ENCODE measurements at places on chromosomes 1 and 21. TPM values are rescaled to one million over a fixed set of nuclear protein-coding genes. Genes with fewer than 3 reads are reported as not detected.
A peak's percentile ranks its signal among the peaks of the same experiment; 100 is the strongest.

- no peak for DNase-seq
Measured at GRCh38 chr1:82934074-82934473, 1064.9 kb downstream of the TTLL7 start.

- no peak for DNase-seq
Measured at GRCh38 chr21:19122356-19122755, 718.8 kb upstream of the TMPRSS15 start.

The LYSMD1 gene
- total RNA-seq, result 9.7 TPM

DNA sequence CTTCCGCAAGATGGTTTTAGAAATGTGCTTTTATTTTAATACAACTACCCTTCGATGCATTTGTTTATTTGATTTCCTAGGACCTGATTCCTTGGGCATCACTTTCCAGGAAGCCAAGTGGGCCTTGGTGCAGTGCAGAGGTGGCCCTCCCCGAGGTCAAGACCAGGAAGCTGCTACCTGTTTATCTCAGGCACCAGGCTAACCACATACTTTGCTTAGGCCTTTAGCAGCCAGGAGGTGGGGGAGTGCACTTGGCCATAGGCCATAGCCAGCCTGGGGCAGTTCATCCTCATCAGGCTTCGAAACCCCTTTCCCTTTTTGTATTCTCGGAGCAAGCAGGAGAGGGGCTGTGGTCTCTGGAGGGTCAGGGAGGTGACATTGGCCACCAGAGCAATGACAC lies 45.4 kb downstream of the SMYD2 start:
- DNase-seq, result no peak

DNA sequence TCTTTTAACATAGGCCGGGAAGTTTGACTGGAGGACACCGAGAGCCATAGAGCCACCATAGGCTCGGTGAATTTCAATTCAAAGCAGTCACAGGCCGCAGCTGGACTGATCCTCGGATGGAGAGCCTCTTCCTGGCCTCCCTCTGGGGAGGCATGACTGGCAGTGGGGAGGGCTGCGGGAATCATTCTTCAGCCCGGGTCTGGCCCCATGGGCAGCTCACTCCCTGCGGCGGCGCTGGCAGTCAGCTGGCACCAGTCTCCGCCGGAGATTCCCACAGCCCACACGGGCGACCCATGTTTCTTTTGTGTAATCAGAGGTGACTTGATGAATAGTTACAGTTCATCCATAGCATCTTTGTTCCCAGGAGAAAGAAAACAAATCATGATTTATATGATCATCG lies 10.6 kb downstream of the ESPN start:
- DNase-seq, result no peak

GRCh38 chr1:227390525-227390924 lies 72.2 kb upstream of the CDC42BPA start:
- no peak for DNase-seq

GRCh38 chr1:155051777-155052398 lies 772 bp downstream of the ADAM15 start:
- DNase-seq, result peak; percentile 35

DNA sequence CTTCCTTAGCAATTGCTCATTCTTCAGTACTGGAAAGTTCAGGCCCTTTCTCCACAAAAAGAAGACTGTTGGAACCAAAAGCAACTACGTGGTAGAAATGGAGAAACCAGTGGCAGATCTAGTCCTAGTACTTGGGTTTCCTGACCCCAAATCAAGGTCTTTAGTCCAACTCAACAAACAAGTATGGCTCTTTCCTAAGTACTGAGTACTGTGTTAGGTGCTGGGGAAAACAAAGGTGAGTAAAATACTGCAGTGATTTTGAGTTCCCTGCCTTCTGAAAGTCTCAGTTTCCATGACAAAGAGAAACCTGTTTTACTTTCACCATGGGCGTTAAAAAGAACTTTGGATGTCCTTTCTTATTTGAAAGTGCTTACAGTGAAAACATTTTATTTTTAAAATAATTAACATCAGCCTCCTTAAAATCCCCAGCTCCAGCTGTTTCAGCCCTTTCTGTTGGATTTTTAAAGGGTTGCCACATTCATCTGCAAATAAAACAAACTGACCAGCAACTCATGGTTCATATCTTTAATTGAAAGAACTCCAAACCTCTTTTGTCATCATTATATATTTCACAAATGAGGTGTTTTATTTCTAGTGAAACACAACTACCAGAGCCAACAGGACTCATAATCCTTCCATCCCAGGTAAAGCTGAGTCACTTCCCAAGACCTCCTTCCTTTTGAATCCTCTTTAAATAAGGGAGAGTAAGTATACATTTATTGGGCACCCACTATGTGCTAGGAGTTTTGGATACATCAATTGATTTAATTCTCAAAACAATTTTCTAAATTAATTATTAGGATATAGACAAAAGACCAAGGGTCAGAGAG lies 35.4 kb downstream of the PLPP3 start:
- DNase-seq, result no peak

The AQP10 gene
- not detected for total RNA-seq

GRCh38 chr1:32494196-32494595 lies 29.3 kb downstream of the ZBTB8B start:
- DNase-seq, result peak; percentile 57

GRCh38 chr21:29175408-29176134 lies 45.1 kb downstream of the MAP3K7CL start:
- DNase-seq, result no peak

GRCh38 chr1:203239526-203240305 lies 10.2 kb upstream of the CHIT1 start:
- no peak for DNase-seq

- DNase-seq, result peak; percentile 32
Measured at GRCh38 chr21:38468989-38469388, 29.3 kb downstream of the ERG start.

- peak; percentile 33 for DNase-seq
Measured at GRCh38 chr1:172360511-172360910, 60.0 kb upstream of the C1orf105 start.

DNA sequence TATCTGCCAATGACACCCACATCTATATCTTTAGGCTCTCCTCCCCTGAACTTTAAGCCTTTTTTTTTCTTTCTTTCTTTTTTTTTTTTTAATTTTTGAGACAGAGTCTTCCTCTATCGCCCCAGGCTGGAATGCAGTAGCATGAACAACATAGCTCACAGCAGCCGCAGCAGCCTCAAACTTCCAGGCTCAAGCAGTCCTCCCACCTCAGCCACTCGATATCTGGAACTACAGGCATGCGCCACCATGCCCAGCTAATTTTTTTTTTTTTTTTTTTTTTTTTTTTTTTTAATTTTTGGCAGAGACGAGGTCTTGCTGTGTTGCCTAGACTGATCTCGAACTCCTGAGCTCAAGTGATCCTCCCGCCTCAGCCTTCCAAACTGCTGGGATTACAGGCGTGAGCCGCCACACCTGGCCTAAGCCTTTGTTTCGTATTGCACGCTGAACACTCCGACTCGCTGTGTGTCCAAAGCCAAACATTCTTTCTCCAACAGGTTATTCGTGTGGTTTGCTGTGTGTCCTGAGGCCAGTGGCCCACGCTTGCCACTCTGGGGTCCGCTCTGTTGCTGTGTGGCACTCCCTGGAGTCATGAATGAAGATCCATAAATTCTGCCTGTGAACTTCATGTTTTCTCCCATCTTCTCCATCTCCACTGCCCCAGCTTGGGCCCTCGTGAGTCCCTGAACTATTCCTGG lies 119.4 kb downstream of the CAMTA1 start:
- peak; percentile 26 for DNase-seq

GRCh38 chr1:243246916-243247315 lies 8.2 kb downstream of the CEP170 start:
- DNase-seq, result no peak

- no peak for DNase-seq
Measured at GRCh38 chr1:59096501-59096900, 200.4 kb upstream of the FGGY start.

The MINDY1 gene
- total RNA-seq, result 30.2 TPM

- peak; percentile 60 for DNase-seq
Measured at GRCh38 chr1:157390651-157391050, 161.7 kb downstream of the FCRL5 start.

DNA sequence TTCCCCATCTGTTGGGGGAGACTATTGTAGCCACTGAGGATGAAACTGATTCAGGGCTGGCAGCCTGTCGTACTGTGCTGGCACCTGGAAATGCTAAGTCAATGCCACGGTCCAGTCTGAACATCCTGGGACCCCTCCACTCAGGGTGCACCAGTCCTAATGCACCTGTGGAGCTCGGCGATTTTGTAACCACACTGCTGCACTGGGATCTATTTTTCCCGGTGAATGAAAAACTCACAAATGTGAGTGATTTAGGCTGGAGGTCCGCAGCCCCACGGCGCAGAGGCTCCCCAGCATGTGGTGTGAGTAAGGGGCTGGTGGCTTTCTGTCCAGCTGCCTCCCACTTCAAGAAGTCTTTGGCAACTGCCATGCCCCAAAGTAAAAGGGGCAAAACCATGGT lies 35.5 kb downstream of the SETD4 start:
- no peak for DNase-seq

The NPL gene
- 4.3 TPM for total RNA-seq

- DNase-seq, result no peak
Measured at GRCh38 chr1:179327679-179328078, 34.1 kb downstream of the SOAT1 start.

DNA sequence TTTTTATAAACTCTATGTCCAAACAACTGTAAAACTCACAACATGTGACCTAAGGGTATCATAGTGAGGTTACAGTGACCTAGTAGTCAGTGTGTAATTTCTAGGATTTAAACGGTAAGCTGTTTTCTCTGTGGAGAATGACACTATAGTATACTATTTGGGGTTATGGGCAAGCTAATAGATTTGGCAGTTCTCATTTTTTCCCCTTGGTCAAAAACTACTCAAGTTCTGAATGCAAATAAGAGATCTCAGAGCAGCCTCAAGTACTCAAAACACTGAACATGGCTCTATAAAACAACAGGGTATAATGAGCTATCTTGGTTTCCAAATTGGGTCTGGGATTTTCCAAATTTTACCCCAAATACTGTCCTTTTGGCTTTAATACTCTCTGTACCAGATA lies 88.5 kb upstream of the HMCN1 start:
- no peak for DNase-seq

DNA sequence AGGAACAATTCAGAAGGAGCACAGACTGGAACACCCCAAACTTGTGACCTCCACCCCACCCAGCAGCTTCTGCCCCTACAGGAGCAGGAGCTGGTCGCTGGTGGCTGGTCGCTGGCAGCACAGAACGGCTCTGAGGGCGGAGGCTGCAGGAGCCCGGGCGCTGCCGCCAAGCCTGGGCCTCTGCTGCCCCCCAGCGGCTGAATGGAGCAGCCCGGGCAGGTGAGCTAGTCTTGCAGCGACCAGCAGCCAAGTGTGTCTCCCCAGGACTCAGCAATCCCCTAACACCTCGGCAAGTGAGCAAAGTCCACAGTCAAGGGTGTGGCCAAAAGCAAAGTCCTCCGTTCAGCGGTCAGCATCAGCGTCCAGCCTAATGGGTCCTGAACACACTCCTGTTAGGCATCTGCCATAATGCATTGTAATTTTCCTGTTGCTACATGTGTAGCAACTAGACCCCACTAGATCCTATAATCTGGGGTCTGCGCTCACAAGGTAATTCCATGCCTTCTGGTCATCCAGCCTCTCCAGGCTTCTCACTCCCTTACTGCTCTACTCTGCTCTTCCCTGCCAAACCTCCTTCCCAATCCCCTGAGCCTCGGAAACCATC lies 12.1 kb upstream of the GJB5 start:
- peak; percentile 63 for DNase-seq

The PLD5 gene
- total RNA-seq, result 6.5 TPM

- no peak for DNase-seq
Measured at GRCh38 chr1:212461916-212462660, 29.4 kb downstream of the NENF start.

The FOXD3 gene
- total RNA-seq, result 0.35 TPM

The C1orf94 gene
- not detected for total RNA-seq

DNA sequence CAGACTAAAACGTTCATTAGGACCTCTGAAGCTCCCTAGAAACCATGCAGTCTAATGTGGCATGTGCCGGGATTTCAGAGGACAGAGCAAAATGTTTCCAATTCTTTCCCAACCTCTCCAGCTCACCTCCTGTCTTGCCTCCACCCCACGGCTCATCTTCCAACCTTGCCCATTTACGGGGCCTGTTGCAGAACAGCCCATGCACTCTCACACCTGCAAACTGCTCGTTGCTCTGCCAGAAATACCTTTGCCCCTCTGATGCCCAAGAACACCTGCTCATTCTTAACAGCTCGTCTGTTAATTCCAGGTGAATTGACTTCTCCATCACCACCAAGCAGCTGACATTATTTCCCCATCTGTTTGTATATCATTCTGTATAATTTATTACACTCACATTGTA lies 53.9 kb upstream of the LBR start:
- DNase-seq, result no peak

The LDLRAD1 gene
- total RNA-seq, result not detected

The MAB21L3 gene
- total RNA-seq, result 1.0 TPM

DNA sequence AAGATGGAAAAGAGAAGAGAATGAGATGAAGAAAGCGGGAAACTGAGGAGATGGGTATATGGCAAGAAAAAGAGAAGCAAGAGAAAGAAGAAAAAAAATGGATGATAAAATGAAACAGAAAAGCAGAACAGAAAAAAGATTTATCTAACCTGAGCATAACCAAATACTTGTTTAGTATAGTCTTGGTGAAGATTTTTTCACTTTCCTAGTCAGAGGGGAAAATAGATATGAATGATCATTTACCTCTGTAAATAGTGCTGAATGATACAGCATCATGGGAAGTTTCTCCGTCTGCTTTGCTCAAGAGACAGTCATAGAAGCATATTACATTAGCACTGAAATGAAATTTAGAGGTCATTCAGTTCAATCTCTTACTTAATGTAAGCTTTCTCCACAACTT lies 36.1 kb upstream of the PLPPR4 start:
- no peak for DNase-seq

GRCh38 chr1:4603295-4604110 lies 50.9 kb upstream of the AJAP1 start:
- DNase-seq, result peak; percentile 53

- peak; percentile 84 for DNase-seq
Measured at GRCh38 chr1:48853006-48853405, 76.3 kb upstream of the BEND5 start.

- no peak for DNase-seq
Measured at GRCh38 chr21:33811167-33812010, 104.2 kb downstream of the ATP5PO start.

GRCh38 chr21:37742115-37742514 lies 174.1 kb downstream of the KCNJ6 start:
- no peak for DNase-seq

- no peak for DNase-seq
Measured at GRCh38 chr1:92374223-92374622, 75.4 kb downstream of the RPAP2 start.

- DNase-seq, result no peak
Measured at GRCh38 chr1:211547710-211548109, 31.3 kb downstream of the SLC30A1 start.
